ENCODE measurements at places on chromosomes 2 and 18.

DNA sequence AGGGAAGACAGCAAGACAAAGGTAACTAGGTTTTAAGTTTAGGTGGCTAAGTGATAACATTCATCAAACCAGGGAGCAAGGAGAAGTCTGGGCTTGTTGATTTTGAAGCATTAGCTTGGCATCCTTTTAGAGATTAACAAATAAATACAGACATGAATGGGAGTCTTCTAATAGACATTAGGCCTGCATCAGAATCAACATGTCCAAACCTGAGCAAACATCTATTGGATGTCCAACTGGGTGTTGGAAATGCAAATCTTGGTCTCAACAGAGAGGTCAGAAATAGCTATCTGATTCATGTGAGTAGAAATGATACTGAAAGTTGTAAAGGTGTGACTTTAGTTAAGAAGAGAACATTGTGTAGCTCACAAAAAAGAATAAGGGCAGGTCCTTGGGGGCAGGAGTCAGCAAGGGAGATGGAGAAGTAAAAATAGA is 85.5 kb upstream of the RND3 start:
- DNase-seq = no peak

DNA sequence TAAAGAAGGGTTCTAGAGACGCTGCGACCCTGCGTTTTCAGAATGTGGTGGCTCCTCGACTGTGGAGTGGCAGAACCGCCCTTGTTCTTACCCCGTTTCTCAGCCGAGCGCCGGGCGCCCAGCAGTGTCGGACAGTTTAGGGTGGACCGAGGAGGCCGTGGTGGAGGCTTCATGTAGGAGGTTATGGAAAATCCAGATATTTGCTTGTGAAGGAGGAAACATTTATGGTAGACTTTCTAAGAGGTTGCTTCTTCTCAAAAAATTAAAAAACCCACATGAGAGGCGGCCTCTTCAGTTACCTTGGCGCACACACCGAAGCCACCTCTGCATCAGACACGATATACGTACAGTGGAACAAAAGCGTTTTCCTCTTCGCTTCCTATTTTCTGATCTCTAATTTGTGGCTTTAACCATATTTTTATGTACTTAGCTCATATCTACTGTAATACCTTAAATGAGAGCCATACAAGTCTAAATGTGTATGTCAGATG is 120.8 kb downstream of the NFATC1 start:
- DNase-seq = no peak

DNA sequence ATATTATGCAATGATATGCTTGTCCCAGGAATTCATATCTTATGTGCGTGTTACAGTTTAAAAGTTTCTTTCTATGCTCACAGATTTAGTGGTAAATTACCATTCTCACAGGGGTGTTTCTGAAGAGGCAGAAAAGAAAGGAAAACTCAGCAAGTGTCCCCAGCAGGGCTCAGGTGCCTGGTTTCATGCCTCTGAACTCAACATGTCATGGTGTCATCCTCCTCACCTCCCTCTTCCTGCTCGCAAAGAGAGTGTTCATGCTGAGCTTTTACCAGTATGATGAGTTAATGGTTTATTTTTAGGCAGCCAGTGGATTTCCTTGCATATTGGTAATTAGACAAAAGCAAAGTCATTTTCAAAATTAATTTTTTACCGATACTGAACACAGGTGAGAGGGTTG is 492.9 kb upstream of the ZEB2 start:
- DNase-seq = no peak

- DNase-seq = no peak
These were observed 51.7 kb downstream of the SOS1 start for GRCh38 chr2:39069136-39069515.

- DNase-seq = no peak
These were observed 31.4 kb downstream of the KCTD1 start for GRCh38 chr18:26516964-26517363.

DNA sequence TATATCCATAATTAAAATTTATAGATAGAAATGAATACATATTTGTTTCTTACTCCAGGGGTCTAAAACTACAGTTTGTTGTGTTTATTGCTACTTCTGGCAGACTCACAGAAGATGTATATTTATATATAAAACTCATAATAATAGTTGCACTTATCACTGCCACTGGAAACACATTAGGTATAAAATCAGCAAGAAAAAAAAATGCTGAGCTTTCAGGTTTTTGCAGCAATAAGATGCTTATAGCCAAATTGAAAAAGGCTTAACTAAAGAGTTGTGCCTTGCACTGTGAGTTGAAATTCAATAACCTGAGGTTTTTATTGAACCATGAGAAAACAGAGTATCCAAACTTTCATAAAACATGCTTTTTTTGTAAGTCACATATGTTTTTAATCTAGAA is 623.9 kb upstream of the CRIM1 start:
- DNase-seq = no peak

DNA sequence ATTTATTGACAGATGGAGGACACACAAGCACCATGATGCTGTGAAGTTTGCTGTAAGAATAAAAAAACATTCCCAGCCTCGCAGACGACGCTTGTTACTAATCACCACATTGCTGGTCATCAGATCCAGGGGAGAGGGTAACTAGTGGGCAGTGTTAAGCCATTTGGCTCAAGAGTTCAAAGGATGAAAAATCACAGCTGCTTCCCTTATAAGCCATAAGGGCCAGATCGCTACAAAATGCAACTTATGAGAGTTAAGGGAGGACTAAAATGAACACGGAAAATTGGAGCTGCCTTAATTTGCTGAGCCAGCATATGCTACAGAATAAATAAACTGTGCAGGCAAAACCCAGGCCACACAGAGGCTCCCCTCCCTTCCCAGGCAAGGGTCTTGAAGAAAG is 522.6 kb downstream of the TDRD15 start:
- no peak for DNase-seq

DNA sequence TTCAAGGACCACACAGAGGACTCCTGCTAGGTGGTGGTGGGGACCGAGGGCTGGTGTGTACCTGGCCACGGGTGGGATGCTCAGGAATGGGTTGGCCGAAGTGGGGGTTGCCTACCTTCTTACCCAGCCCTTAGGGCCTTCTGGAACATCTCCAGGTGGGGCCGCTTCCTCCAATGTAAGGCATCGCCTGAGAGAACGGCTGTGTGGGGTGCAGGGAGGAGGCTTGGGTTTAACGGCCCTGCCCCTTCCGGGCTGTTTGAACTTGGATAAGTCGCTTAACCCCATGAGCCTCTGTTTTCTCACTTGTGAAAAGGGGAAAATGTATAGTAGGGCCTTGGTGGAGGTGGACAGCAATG is 35.0 kb downstream of the EMILIN2 start:
- no peak for DNase-seq

Measured in NCI-H2171 (cell line).